Endothelial cell of umbilical vein (primary cell): ENCODE measurements at places on chromosomes 7 and 10. TPM values are rescaled to one million over a fixed set of nuclear protein-coding genes. Genes with fewer than 3 reads are reported as not detected.

The TMEM270 gene
- not detected in 2 replicates for total RNA-seq

The MAT1A gene
- total RNA-seq, result not detected in 2 replicates

The BHLHA15 gene
- total RNA-seq, result 1.2 and 1.5 TPM in 2 replicates

The HIPK2 gene
- total RNA-seq, result 40.3 and 43.8 TPM in 2 replicates

The RBP4 gene
- not detected in 2 replicates for total RNA-seq

The KCNIP2 gene
- total RNA-seq, result 2.2 and 3.0 TPM in 2 replicates

The PRRT4 gene
- not detected in 2 replicates for total RNA-seq

The FGL2 gene
- total RNA-seq, result not detected in 2 replicates

The RHEB gene
- total RNA-seq, result 108 and 109 TPM in 2 replicates

The CDC14C gene
- total RNA-seq, result not detected in 2 replicates

The AFAP1L2 gene
- 1.6 and 4.1 TPM in 2 replicates for total RNA-seq

The ARF5 gene
- total RNA-seq, result 122 and 142 TPM in 2 replicates

The EIF3A gene
- 149 and 159 TPM in 2 replicates for total RNA-seq

The SPAM1 gene
- total RNA-seq, result not detected in 2 replicates

The NME8 gene
- total RNA-seq, result not detected in 2 replicates
